Mammary epithelial cell (primary cell): ENCODE measurements at places on chromosomes 6 and 20.

DNA sequence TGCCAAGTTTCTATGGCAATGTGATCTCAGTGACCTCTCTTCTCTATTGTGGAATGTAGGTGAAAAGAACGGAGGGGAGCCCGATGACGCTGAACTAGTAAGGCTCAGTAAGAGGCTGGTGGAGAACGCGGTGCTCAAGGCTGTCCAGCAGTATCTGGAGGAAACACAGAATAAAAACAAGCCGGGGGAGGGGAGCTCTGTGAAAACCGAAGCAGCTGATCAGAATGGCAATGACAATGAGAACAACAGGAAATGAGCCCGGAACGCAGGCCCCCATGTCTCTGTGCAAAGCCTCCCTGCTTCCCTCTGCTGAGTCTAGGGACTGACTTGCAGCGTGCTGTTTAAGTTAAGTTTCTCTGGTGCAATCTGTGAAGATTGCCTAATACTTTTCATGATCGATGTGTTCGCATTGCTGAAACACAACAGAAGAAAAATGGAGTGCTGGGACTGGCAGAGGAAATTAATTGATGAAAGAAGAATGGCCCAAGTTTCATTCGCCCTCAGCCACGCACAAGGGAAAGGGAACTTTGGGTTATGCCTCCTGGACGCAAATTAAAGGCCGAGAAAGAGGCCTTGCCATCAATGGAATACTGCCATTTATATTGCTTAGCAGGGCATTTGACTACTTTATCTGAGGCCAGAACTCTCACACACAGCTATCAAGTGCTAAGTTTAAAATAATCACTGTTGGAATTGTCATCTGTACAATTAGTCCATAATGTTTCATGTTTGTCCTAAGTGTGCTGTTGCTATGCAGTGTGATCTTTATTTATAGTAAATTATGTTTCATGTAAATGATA lies 146.4 kb downstream of the AKAP7 start:
- DNase-seq = no peak

GRCh38 chr6:169223006-169223405 lies 30.6 kb downstream of the THBS2 start:
- no peak for DNase-seq

GRCh38 chr20:37969949-37970855 lies 63.1 kb downstream of the TTI1 start:
- DNase-seq = peak; percentile 17

GRCh38 chr6:54613596-54613995 lies 233.0 kb upstream of the FAM83B start:
- no peak for DNase-seq

DNA sequence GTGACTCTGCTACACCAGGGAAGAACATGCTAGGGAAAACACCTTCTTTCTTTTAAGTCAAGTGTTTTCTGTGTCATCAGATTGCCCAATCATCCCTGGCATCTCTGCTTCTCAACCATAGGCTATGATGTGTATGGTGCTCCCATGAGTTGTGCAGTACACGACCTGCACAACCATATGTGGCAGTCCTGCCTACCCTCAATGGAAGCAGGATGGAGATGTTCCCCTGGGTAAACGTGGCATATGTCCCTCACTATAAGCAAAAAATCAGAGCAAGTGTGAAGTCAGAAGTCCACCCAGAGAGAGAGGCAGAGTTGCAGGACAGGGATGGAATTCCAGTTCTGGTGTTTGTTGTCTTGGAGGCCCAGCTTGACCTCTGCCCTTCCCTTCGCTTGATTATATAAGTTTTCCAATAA lies 10.3 kb upstream of the SNHG17 start:
- no peak for DNase-seq

GRCh38 chr6:169638388-169638787 lies 63.4 kb downstream of the WDR27 start:
- no peak for DNase-seq

- no peak for DNase-seq
Observed at GRCh38 chr6:34941421-34941820, 52.4 kb downstream of the ANKS1A start.

GRCh38 chr6:11684901-11685480 lies 93.6 kb downstream of the ADTRP start:
- no peak for DNase-seq
